ENCODE measurements at places on chromosomes 7 and 10.

DNA sequence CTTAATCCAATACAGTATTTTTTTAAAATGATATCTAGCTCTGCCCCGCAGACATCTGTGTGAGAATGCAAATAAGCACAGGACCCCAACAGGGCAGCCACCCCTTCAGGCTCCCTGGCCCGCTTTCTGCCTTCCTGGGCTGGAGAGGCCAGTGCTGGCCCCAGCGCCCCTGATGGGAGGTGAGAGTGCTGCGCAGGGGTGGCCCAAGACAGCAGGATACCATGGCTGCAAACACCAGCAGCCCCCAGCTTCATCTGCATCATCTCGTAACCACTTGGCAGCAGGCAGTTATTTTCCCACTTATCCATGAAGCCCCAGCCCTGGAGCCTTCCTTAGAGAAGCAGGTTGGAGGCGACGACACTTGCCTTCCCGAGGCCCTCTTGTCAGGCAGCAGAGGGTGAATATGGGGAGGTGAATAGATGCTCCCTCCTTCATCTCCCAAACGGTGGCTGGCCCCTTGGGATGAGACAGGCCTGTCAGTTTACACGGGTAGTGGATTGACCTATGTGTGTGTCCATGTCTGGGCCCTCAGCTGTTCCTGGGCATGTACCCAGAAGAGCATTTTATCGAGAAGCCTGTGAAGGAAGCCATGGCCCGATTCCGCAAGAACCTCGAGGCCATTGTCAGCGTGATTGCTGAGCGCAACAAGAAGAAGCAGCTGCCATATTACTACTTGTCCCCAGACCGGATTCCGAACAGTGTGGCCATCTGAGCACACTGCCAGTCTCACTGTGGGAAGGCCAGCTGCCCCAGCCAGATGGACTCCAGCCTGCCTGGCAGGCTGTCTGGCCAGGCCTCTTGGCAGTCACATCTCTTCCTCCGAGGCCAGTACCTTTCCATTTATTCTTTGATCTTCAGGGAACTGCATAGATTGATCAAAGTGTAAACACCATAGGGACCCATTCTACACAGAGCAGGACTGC lies 71.2 kb downstream of the ALOX5 start:
- no peak for DNase-seq

- DNase-seq, result no peak
Measured at GRCh38 chr10:100879741-100880360, 32.9 kb upstream of the SLF2 start.

GRCh38 chr7:108404509-108405420 lies 51.5 kb downstream of the NRCAM start:
- DNase-seq, result no peak

GRCh38 chr10:127148933-127149220 lies 47.5 kb downstream of the INSYN2A start:
- peak; percentile 65 for DNase-seq

- DNase-seq, result no peak
Measured at GRCh38 chr7:22667187-22667561, 59.8 kb upstream of the IL6 start.

GRCh38 chr7:767941-768731 lies 41.1 kb upstream of the PRKAR1B start:
- no peak for DNase-seq

DNA sequence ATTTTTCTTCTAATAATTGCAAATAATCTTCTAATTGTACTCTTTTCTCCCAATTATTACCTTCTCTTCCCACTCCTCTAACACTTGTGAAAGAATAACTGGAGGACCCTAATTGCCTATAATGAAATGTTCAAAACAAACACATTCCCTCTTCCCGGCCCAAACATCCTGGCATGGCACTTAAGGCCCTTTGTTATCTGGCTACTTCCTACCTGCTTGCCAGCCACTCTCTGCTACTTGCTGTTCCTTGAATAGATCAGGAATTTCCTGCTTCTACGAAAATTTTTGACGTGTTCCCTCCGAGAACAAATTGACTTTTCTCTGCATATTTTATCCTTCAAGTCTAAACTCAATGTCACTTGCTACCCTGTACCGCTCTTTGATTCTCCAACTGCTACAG lies 56.1 kb upstream of the NOBOX start:
- no peak for DNase-seq

- no peak for DNase-seq
Measured at GRCh38 chr7:14720785-14721184, 181.8 kb downstream of the DGKB start.

DNA sequence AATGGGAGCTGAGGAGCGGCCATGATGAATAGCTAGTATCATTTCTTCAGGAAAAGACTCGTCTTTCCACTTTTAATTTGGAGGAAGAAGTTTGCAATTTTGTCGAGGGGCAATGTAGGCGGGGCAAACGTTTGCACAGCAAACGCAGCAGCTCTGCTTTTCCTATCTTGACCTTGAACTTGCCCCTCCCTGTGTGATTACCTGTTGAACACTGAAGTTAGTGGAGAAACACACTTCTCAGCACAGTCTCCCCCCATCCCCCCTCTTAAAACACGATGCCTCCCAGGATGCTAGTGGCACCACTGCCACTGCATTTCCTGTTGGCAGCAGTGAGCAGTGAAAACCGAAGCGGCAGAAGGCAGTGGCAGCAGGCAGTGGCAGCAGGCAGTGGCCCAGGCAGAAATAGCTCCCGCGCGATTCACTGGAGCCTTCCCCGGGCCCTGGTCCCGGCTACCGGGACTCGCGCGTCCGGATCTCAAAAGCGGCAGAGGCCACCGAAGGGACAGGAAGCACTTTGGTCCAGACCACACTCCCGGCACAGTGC lies at the start of gene EPDR1:
Gene EPDR1 (plus strand): TSS at position 336 of the 544 bp plus-strand sequence. CDS start 300 bp downstream, outside the sequence.
- DNase-seq, result no peak

DNA sequence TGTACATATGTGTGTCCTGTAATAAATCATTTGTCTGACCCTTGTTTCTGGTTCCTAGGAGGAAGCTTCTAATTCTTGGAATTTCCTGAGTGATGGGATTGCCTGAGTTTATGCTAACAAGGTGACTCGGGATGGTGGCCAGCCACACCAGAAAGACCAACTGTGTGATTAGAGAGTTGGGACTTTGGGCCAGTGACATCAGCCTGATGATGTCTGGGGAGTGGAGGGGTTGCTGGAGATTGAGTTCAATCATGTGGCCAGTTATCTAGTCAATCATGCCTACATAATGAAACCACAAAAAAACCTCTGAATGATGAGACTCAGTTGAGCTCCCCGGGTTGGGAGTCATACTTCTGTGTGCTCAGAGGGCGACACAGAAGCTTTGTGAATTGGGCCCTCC lies 23.5 kb upstream of the CARD11 start:
- no peak for DNase-seq

GRCh38 chr7:112286250-112287086 lies 80.0 kb downstream of the ZNF277 start:
- no peak for DNase-seq

DNA sequence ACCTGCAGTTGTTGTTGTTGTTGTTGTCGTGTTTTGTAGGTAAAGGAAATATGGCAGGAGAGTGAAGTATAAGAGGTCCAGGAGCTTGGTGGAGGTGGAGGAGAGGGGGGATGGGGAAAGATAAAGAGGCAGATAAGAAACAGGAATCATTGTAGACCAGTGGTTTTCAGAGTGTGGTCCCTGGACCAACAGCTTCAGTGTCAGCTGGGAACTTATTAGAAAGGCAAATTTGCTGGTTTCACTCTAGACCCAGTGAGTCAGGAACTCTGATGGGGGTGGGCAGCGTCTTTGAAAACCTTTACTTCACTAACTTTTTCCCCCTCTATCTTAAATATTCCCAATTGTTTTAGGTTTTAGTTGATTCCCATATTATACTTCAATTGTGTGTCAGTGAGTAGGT lies 241.5 kb downstream of the AUTS2 start:
- no peak for DNase-seq

DNA sequence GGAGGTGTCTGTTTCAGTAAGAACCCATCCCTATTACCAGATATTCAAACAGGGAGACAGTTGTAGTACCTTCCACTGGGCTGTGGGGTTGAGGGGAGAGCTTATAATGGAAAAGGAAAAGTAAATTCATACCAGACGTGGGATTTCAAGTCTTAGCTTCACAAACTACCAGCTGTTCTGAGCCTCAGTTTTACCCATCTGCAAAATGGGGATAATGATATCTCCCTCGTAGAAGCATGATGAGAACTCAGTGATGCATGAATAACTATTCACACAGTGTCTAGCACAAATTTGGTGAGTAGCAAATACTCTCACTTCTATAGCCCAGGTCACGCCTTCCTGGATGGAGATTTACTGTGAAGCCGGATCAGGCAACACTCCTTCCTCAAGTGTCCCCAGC lies 29.1 kb upstream of the IKZF1 start:
- DNase-seq, result no peak

DNA sequence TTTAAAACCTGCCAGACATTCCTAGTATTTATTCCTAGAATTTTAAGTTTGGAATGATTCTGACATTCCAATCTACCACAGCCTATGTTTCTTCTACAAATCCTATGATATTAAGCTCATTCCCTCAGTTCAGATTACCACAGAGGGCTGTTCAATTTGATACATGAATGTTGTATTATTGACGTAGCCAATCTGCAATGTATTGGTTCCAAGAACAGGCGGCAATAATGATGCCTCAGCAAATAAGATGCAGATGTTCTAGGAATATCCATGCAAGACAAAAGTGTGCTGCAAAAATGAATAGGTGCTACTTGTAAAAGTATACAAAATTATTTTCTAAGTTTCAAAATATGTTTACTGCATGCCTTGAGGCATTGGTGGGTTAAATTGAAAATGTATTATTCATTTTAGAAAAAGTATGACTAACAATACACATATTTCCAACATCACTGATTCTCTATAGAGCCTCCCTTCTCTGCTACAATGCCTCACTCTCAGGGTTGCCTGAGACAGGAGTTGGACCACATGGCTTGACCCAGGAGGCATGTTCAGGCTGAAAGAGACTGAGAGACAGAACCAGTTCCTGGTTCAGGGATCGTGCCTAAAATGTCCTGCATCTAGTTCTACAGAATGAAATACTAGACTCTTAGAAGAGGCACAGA lies 94.1 kb upstream of the CREB5 start:
- no peak for DNase-seq

DNA sequence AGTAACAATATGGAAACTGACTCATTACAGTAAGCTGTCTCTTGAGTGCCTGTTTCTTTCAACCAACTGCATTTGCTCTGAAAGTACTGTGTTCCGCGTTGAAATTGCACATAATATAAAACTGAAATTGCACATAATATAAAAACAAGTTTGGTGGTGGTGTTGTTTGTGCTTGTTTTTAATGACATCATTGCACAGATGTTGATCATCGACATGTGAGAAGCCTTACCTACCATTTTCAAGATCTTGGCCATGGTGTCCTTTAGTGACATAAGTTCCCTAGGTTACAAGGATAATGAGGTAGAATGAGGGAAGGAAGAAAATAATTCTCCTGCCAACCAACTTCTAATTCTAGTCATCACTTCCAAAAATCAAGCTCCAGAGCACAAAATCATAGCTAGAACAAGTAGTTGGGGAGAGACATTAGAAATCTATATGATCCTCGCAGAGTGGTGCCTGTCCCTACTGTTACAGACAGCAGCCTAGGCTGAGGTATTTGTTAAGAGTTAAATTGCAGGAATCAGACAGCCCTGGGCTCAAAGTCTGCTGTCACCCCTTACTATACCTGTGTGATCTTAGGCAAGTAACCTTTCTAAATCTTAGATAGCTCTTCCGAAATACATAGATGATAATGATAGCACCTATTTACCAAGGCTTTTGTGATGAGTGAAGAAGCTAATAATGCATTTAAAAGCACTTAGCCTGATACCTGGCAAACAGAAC lies 29.3 kb downstream of the DOCK4 start:
- DNase-seq, result no peak

- no peak for DNase-seq
Measured at GRCh38 chr10:64191286-64191685, 670.1 kb downstream of the REEP3 start.

DNA sequence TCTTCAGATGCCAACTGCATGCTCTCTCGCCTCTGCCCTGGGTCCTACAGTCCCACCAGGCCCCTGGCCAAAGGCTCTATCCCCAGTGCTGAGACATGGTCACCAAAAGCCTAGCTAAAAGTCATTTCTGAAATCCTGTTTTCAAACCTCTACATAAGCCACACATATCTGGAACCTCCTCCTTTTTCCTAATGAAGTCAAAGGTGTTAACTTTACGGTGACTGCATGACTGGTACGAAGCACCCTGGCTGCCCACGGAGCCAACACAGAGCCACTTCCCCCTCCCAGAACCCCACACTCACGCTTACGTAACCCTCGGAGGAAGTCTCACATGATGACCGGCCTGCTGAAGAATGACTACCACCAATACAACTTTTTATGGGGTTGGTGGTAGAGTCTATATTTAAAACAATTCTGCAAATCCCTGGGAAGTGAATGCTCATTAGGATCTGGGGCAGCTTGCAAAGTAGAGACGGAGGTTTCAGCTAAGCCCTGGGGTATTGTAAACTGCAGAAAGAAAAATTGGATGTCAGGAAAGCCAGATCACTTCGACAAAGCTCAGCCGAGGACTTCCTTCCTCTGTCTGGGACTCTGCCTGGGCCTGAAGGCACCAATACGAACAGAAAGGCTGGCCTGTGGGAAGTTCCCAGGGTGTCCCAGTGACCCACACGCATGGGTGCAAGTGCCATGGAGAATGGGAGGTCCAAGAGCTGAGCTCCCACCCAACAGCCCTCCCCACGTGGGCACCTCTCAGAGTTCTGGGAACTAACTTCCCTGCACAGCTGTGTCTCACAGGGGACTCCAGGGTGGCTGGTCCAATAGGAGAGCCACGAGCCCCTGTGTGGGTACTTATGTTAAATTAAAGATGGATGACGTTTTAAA lies 50.7 kb downstream of the PDGFA start:
- no peak for DNase-seq
